Heart right ventricle (tissue), 16 donors: ENCODE measurements at places on chromosomes 12 and 14.

- H3K4me1 ChIP-seq = peaks cover 85% of the 10 kb centered on the region
- H3K4me3 ChIP-seq = no peak overlapping the region
- no peak for DNase-seq
- no peaks in the 10 kb centered on the region for H3K27me3 ChIP-seq
These were observed 3.9 kb downstream of the TNFRSF1A start for GRCh38 chr12:6337958-6338433.

DNA sequence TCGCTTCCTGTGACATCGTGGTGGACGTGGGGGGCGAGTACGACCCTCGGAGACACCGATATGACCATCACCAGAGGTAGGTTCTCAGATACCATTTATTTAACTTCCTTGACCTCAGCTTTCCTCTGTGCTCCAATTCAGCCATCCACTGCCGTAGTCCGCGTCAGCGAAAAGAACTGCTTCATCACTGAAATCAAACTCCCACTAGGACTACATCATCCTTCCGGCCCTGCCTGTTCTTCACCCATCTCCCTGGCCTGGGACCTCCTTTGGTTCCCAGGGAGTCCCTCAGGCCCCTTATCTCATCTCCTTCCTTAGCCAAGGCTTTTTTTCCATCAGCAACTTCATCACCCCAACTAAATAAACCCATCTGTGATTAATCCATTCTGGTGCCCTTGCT is 692 bp downstream of the MYG1 start:
- H3K36me3 ChIP-seq = no peaks in the 10 kb centered on the region
- no peaks in the 10 kb centered on the region for H3K27me3 ChIP-seq
- H3K27ac ChIP-seq = peak overlapping the region; percentile 83
- H3K4me3 ChIP-seq = peak overlapping the region; percentile 91

- no peaks in the 10 kb centered on the region for H3K27me3 ChIP-seq
- DNase-seq = no peak
These were observed 471.5 kb downstream of the MED13L start for GRCh38 chr12:115806000-115806399.

- H3K27me3 ChIP-seq = no peaks in the 10 kb centered on the region
- H3K27ac ChIP-seq = no peak overlapping the region
- H3K4me3 ChIP-seq = no peak overlapping the region
- no peak for DNase-seq
- H3K4me1 ChIP-seq = peaks cover 3% of the 10 kb centered on the region
- H3K36me3 ChIP-seq = peaks cover 41% of the 10 kb centered on the region
These were observed 22.9 kb downstream of the HIP1R start for GRCh38 chr12:122858171-122858570.
